ENCODE measurements at places on chromosomes 11 and 22. TPM values are rescaled to one million over a fixed set of nuclear protein-coding genes. Genes with fewer than 3 reads are reported as not detected.

The MMP20 gene
- total RNA-seq, result not detected

- H3K27me3 ChIP-seq, result no peaks in the 10 kb centered on the region
- peak overlapping the region; percentile 60 for H3K27ac ChIP-seq
- no peak for DNase-seq
- peaks cover 53% of the 10 kb centered on the region for H3K4me1 ChIP-seq
Measured at GRCh38 chr11:44761551-44761961, 34.8 kb downstream of the TSPAN18 start.

DNA sequence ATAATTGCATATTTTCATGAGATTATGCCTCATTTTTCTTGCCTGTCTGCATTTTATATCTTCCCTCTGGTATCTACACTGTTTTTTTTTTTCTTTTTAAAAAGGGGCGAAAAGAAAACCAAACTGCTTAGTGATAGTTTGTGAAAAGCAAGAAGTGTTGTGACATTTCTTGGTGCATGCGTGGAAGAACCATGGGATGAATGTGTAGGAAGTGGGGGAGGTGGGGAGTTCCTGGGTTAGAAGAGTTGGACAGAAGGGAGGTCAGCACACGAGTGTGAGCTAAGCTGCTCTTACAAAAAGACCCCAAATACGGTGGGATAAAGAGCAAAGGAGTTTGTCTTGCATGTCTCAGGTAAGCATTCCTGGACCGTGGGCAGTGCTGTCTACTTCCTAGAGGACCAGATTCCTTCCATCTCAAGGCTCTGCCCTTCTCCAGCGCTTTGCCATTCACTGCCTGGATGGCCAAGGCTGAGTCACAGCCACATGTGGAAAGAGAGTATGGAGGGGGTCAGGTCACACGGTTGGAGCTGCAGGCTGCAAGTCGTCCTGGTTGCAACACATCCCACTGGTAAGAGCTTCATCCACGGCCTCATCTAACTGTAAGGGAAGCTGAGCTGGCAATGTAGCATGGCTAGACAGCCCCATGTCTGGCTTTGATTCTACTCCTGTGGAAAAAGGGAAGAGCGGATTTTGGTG, 300.6 kb downstream of the DDX10 start:
- H3K4me3 ChIP-seq, result no peak overlapping the region
- peaks cover 6% of the 10 kb centered on the region for H3K4me1 ChIP-seq
- H3K27me3 ChIP-seq, result no peaks in the 10 kb centered on the region
- no peak overlapping the region for H3K27ac ChIP-seq
- no peaks in the 10 kb centered on the region for H3K36me3 ChIP-seq
- DNase-seq, result no peak

DNA sequence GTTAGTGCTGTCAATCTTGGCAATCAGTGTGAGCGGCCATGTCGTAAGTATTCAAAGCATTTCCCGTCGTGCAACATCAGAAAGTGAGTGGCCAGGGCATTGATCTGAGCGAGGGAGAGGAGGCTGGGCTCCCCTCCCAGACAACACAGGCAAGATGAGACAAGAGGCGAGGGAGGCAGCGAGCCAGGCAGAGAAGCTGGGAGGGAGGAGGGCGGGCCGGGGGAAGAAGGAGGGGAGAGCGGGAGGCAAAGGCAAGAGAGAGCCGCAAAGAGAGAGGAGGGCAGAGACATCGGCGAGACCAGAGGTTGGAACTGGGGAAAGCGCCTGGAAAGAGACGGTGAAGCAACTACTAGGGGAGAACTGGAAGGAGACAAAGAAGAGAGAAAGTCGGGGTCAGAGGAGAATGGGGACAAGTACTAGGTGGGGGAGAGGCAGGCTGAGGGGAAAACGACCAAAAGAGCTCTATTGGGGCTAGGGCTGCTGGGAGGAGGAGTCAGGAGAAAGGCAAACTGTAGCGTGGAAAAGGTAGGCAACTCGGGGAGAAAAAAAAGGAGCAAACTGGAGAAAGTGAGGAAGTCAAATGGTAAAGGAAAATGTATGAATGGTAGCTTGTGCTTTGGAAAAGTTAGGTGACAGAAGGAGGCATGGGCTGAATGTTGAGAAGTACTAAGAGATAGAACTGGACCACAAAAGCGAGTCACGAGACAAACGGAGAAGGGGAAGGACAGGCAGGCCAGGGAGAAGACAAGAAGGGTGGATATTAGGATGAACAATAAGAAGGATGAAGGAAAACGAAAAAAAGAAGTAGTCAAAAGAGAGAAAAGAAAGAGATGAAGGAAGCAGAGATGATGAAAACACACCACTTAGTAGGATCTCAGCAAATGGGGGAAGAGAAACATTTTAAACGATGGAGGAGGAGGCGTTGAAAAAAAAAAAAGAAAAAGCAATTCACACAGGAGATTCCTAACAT, 130.5 kb upstream of the C11orf58 start:
- H3K36me3 ChIP-seq, result no peaks in the 10 kb centered on the region
- peaks cover 29% of the 10 kb centered on the region for H3K4me1 ChIP-seq
- peak; percentile 92 for DNase-seq

DNA sequence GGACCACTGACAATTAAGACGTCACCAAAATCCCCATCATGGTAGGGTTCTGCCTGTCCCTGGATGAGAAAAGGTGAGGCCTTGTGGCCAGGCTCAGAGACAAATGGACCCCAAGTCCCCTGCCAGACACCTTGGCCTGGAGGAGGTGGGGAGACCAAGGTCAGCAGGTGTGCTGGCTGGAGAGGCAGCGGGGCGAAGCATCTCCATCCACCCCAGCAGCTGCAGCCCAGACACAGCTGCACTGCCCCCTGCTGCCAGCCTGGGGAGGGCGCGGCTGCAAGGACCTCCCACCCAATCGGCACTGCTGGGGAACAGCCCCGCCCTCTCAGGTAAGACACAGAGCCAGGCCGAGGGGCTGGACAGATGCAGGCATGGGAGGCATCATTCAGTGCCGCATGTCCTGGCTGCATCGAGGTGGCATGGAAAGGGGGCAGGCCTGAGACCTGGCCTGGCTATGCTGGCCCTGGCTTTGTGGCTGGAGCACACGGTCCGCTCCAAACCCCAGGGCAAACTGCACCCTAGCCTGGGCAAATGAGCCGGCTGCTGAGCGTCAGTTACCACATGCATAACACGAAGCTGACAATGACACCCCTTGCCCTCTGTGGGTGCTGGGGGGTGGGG, 12.2 kb upstream of the MFNG start:
- H3K27me3 ChIP-seq, result no peaks in the 10 kb centered on the region
- no peaks in the 10 kb centered on the region for H3K4me1 ChIP-seq
- no peak overlapping the region for H3K27ac ChIP-seq
- H3K4me3 ChIP-seq, result no peak overlapping the region

DNA sequence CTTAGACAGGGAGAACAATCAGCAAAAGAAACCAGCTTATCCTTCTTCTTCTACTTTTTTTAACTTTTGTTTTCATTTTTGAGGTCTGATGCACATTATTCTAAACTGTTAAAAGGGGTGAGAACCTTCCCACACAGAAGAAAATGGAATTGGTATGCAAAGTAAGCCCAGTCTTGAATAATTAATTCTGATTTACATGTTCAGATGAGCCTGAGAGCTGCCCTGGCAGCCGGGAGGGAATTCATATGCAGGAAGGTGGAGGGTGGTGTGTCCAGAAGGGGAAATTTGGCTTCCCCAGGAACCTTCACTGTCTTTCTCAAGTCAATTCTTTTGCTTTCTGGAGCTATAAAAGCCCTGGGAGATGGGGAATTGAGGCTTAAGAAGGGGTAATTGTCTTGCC, 181.0 kb downstream of the INSC start:
- peaks cover 12% of the 10 kb centered on the region for H3K4me1 ChIP-seq
- H3K36me3 ChIP-seq, result no peaks in the 10 kb centered on the region
- H3K27ac ChIP-seq, result no peak overlapping the region

DNA sequence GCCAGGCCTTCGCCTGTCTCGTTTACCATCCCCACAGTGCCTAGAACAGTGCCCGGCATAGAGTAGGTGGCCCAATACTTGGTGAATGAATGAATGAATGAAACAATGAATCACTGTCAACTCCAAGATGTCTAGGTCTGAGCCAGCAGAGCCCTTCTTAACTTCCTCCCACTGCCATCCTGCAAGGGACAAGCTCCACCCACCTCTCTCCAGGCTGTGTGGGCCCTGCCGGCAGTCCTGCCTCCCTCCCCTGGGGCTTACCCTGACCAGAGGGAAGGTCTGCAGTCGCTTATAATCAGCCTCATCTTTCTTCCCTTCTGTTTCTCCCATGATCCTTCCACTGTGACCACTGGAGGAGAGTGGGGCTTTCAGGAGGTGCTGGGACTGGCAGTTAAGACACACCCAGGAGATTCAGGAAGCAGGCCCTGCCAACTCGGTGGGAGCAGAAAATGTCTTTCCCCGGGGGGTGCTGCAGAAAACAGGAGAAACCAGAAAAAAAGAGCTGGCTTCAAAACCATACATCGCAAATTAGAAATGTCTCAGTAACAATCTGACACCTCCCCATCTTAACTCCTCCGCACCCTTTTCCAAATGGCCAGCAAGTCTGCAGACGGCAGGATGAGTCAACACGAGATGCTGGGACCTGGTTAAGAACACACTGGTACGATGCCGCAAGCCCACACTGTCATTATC, 11.4 kb downstream of the DNAL4 start:
- H3K4me3 ChIP-seq, result peak overlapping the region; percentile 33
- peaks cover 44% of the 10 kb centered on the region for H3K4me1 ChIP-seq
- H3K27me3 ChIP-seq, result no peaks in the 10 kb centered on the region
- DNase-seq, result peak; percentile 90
- H3K27ac ChIP-seq, result peak overlapping the region; percentile 92
- H3K36me3 ChIP-seq, result peaks cover 34% of the 10 kb centered on the region
